ENCODE measurements at places on chromosomes 11 and 22.

GRCh38 chr22:39284142-39284980, 35.1 kb downstream of the RPL3 start:
- no peak for DNase-seq

DNA sequence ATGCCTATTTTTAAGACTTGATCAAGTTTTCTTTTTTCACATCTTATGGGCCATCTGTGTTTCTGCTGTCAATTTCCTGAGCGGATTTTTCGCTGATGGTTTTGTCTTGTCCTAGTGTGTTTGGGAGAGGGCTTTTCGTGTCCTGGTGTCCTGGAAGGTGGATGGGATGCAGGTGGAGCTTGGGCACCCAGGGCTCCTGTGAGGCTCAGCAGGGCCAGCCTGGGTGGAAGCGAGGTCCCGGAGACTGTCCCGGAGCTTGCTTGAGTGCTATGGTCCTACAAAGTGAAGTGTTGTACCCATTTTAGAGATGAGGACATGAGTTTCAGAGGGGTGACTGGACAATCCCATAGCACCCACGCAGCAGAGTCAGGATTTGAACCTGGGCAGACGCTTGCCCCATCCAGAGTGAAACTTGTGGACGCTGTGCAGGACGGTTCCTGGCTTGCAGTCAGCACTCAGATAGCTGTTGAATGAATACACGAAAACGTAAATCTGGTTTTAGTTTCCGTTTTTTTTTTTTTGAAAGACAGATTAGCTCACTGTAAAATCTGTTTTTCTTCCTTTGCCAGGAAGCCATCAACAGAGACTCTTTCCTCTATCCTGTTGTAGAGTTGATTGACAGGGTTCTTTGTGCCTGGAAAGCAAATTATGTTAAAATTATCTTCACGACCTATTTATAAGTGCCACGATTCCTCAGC, 64.1 kb downstream of the TBC1D22A start:
- no peak for DNase-seq

DNA sequence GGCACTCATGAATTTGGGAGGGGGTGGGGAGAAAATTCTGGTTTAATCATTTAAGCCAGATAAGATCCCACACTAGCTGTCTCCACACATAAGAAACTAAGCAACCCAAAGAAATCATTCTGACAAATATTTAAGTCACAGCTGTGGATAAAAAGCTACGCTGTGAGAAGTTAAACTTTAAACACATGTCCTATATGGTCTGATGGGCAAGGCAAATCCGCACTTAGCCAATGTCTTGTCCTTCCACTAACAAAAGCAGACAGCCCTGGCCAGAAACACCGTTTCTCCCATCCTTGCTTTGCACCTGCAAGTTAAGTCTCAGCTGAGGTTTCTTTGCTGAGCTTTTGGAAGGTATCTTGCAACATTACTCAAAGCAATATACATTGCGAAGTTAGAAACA, 68.0 kb downstream of the ETS1 start:
- DNase-seq: no peak

- no peak for DNase-seq
These were observed 81.0 kb downstream of the PRR5L start for GRCh38 chr11:36376888-36377758.

DNA sequence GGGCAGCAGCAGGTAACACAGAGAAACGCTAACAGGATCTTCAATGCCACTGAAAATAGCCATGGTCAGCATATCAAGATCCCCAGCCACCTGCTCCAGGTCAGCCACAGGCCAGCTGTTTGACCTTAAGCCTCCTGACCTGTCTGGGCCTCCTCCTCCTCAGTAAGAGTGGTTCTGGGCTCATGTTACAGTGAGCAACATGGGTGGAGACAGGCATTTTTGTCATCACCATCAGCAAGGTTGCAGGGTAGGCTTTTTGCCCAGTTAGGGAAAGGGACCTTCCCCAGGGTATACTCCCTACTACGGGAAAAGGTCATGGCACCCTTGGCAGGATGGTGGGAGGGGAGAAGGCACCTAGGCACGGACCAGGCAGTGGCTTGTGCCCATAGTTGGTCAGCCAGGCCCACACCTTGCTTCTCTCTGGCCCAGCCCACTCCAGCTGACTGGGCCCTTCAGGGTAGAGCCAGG, 131.8 kb upstream of the PARVA start:
- no peak for DNase-seq

DNA sequence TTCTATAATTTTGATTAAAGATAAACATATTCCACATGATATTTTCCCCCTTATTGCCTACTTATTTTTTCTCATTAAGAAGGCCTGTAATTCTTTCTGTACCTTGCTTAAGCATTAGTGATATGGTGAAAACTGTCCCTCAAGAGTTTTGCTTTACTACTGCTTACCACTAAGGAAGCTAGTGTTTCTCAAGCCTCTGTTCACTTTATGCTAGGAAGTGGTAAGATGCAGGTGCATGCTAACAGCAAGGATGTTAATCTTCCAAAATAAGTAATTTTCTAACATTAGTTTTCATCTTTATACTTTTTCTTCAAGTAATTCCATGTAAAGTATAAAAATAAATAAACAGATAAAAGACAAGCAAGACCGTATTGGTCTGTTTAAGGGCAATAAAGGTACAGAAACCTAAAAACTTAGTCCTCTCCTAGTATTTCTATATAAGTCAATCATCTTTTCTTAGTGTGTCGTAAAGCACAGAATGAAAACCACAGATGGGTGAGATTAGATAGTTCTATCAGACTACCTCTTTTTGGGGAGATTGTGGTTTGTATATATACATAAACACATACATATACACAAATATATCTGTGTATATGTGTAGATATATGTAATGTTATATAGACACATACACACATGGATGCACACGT, 731.0 kb upstream of the CNTN5 start:
- DNase-seq: peak; percentile 10

DNA sequence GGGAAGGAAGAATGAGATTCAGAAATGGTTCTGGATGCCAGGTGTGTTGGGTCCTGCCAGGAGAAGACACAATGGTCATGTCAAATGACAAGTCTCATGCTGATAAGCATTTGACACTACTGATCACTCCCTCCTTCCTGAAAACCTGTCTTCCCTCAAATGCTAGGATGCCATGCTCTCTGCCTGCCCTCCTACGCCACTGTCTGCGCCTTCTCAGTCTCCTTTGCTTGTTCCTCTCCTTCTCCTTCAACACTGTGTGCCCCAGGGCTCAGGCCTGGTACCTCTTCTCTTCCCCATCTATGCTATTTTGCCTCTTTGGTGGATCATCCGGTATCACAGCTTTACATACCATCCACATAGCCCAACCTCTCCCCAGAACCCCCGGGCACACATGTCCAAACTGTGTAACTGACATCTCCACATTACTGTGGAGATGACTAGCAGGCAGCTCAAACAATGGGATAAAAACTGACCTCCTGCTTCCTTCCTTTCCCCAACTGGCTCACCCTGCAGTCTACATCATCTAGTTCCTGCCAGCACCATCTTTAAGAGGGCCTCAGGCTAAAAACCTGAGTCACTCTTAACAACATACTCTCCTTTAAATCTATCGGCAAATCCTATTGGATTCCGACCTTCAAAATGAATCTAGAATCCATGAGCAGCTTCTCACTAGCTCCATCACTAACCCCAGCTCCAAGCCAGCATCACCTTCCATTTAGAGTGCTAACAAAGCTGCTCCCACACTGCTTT, 8.2 kb downstream of the AP1B1 start:
- no peak for DNase-seq

DNA sequence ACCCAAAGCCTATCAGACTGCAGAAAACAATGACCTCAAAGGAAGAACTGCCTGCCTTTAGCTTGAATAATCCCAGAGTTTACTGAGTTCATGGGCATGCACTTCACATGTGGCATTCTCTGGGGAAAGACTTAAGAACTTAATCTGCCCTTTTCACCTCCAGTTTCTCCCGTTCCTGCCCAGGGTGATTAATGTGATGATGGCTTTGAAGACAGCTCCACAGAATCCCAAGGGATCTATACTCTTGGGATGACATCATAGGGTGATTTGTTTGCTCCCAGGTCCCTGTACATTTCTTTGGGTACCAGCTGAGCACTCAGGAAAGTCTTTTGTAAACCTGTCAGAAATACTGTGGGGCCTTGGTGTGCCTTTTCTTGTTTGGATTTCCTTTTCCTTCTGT, 14.0 kb downstream of the FJX1 start:
- no peak for DNase-seq

- DNase-seq: no peak
These were observed 16.7 kb upstream of the PARVG start for GRCh38 chr22:44164031-44164430.

GRCh38 chr22:20569059-20570058, 61.9 kb downstream of the MED15 start:
- no peak for DNase-seq

DNA sequence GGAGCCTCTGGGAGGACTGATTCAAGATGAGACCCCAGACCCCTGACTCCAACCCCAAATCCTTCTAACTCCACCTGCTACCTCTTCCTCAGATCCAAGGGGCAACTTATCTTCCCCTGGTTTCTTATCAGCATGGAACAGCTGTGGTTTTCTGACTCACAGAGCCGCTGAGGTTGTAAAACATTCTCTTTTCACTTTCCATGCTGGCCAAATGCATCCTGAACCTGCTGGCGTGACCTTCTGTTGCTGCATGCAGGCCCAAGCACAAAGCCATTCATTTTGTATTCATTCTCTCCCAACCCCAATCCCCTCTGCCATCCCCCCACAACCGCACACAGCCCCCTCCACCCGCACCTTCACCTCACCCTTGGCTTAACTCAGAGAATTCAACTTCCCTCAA, 70.3 kb downstream of the SEZ6L start:
- peak; percentile 83 for DNase-seq

DNA sequence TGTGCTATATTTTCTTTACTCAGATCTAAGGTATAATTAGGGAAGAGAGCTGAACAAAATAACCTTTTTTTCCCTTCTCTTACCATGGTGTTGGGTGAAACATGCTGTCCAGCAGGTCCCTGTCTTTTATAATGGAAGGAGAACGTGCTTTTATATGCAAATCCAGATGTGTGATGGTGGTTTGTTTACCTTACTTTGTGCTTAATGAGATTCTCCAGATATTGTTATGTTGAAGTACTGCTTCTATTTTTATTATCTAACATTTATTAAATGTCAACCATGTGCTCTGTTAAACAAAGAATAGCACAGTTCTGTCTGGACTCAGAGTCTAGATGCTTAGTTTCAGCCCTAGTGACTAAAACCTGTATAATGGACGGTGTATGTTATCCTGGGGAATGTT, 10.1 kb upstream of the GRIK4 start:
- no peak for DNase-seq

DNA sequence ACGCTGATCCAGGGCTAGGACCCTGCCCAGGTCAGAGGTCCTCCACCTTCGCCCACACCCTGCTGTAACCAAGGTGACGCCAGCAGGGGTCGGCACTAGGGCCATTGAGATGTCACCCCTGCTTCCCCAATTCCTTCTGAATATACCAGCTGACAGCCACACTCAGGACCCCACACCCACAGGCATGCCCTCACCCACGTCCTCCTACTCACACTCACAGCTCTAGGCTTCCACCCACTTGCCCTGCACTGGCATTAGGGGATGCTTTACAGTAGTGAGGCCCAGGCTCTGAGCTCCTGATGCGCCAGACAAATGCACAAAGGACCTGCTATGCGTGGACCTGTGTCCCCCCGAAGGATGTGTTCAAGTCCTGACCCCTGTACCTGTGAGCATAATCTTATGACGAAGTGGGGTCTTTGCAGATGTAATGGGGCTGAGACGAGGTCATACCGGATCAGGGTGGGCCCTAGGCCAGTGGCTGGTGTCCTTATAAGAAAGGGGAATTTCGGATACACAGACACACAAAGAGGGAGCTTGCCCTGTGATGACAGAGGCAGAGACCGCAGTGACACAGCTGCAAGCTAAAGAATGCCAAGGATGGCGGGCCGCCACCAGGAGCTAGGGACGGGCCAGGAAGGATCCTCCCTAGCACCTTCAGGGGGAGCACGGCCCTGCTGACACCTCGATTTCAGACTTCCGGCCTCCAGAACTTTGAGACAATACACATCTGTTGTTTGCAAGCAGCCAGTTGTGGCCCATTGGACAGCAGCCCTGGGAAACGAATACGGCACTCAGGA, 11.2 kb downstream of the WNT11 start:
- no peak for DNase-seq

DNA sequence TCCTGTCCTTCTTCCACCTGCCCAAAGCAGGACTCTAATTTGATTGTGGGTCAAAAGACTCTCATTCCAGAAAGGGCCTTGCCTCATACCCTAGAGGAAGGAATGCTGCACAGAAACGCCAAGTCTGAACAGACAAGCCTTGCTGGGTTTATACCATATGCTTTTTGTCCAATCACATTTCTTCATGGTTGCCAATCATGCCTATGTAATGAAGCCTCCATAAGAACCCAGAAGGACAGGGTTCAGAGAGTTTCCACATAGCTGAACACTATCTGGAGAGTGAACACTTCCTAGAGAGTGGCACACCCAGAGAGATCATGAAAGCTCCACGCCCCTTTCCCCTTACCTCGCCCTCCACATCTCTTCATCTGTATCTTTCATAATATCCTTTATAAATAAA, 4.8 kb upstream of the SAA2 start:
- DNase-seq: no peak

DNA sequence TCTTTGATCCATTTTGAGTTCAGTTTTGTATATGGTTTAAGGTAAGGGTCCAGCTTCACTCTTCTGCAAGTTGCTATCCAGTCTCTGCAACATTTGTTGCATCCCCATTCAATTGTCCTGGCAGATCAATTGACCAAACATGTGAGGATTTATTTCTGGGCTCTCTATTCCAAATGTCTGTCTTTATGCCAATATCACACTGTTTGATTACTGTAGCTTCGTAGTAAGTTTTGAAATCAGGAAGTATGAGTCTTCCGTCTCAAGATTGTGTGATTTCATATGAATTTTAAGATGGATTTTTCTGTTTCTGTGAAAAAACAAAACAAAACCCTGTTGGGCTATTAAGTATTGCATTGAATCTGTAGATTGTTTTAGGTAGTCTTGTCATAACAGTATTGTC, 17.0 kb downstream of the APLP2 start:
- DNase-seq: no peak

- no peak for DNase-seq
These were observed 626.1 kb upstream of the ARHGAP42 start for GRCh38 chr11:100061006-100061405.

DNA sequence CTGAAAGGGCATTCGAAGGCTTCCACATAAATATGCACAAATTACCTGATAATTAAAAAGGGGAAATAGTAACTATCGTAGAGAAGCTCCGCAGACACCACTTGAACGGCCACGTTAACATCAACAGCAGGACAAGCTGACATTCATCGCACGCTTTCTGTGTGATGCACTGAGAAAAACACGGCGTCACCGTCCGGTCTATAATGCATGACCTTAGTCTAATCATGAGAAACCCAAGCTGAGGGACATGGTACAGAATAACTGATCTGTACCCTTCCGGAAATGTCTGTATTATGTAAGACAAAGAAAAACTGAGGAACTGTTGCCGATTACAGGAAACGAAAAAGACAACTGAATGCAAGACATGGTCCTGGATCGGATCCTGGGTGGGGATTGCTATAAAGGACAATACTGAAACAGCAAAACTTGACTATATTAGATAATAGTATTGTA, 678 bp upstream of the RANGAP1 start:
- DNase-seq: peak; percentile 91

GRCh38 chr11:70060611-70061293, 17.4 kb upstream of the ANO1 start:
- no peak for DNase-seq

- no peak for DNase-seq
These were observed 332.2 kb downstream of the AASDHPPT start for GRCh38 chr11:106409671-106410070.

GRCh38 chr11:47254386-47254785, 3.4 kb upstream of the NR1H3 start:
- no peak for DNase-seq

- no peak for DNase-seq
These were observed 55.8 kb upstream of the ARHGAP42 start for GRCh38 chr11:100631316-100631715.

GRCh38 chr22:17872471-17872870, 98.2 kb upstream of the BID start:
- DNase-seq: no peak
